ENCODE measurements at places on chromosomes 7 and 10.

GRCh38 chr7:112481121-112481736 lies 438 bp downstream of the LSMEM1 start:
- no peak for DNase-seq

DNA sequence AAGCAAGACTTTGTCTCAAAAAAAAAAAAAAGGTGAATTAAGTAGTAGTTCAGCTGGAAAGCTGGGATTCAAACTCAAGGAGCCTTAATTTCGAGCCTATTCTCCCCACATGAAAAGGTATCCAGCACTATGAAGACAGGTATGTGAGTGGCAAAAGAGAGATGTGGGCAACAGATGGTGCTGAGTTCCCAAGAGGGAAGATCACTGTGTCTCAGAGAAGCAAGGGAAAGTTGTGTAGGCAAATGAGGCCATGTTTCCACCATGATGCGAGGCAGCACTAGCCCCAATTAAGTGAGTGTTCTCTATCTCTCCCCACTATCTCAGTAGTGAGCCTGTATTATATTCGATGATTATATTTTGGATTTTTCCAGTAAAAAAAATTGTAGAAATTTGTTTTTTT lies 19.8 kb upstream of the ST7 start:
- no peak for DNase-seq

DNA sequence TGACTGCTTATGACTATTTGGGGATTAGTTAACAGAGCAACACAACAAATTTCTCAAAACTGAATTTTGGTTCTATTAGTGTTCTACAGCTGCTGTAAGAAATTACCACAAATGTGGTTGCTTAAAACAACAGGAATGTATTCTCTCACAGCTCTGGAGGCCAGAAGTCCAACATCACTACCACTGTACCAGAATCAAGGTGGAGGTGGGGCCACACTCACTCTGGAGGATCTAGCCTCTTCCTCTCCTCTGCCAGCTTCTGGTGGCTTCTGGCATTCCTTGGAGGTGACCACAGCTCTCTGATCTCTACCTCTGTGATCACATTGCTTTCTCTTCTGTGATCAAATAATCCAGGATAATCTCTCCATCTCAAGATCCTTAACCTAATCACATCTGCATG lies 194.7 kb upstream of the BMPER start:
- no peak for DNase-seq

DNA sequence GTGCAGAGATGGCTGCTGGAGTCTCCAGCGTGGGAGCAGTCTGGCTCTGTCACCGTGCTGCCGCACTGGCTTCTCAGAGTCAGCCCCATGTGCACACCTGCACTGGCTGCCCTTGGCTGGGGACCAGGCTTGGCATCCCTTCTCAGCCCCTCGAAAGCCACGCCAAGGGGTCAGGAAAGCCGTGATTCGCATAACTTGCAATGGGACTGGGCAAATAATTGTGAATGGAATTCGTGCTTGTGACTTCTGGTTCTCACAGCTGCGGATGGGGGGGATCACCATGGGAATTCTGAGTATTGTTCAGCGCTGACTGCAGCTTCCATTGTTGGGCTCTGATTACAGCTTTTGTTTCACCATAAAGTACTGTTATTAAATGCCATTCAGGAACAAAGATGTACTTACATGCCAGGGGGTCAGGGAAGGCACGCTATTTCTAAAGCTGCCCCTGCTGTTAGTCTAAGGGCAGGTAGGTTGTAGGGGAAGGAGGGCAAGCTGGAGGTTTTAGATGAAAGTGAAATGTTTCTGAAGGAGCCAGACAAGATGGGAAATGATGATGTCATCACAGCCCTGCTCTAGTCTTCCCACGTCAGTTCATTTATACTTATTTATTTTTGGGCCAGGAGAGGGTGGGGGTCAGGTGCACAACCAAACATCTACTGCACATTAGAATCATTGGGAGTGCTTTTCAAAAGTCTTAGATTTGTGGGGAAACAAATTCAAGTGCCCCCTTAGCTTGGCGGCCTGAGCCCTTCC lies 5.8 kb upstream of the PLEKHA1 start:
- DNase-seq = no peak

- no peak for DNase-seq
Measured at GRCh38 chr7:132919771-132920170, 162.1 kb downstream of the CHCHD3 start.

GRCh38 chr7:44313016-44313415 lies 12.4 kb downstream of the CAMK2B start:
- no peak for DNase-seq

DNA sequence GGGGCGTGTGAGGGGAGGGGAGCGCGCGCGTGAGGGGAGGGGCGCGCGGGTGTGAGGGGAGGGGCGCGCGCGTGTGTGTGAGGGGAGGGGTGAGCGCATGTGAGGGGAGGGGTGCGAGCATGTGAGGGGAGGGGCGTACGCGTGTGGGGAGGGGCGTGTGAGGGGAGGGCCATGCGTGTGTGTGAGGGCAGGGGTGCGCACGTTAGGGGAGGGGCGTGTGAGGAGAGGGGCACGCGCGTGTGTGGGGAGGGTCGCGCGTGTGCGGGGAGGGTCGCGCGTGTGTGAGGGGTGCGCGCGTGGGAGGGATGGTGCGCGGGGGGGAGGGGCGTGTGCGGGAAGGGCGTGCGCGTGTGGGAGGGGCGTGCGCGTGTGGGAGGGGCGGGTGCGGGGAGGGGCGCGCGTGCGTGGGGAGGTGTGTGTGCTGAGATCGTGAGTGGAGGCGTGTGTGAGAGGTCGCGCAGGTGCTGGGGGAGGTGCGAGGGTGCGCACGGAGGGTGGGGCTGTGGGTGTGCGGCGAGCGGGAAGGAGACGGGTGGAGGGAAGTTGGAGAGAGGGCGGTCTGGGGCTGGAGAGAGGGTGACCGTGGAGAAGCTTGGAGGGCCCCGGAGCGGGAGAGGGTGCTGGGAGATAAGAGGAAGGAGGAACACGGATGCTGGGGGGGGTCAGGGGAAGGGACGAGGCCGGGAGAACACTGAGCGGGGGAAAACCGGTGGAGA lies 19.7 kb downstream of the MXI1 start:
- DNase-seq = peak; percentile 60

DNA sequence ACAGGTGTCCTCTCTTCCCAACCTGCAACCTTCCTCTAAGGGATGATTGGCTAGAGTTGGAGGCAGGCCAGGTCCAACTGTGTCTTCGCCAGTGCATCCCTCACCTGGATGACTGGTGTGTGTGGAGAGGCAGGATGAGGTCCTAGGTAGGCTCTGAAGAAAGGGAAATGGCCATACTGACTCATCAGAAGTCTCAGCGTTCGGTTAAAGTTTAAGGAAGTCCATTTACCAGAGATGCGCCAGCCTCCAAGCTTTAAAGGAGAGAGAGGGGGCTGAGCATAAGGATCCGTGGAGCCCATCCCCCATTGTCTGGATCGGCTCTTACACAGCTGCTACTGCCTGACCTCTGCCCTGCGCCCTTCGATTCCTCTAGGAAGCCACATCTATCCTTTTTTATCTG lies 4.4 kb downstream of the KEL start:
- DNase-seq = no peak

- no peak for DNase-seq
Measured at GRCh38 chr7:123881300-123881699, 36.3 kb downstream of the HYAL4 start.

DNA sequence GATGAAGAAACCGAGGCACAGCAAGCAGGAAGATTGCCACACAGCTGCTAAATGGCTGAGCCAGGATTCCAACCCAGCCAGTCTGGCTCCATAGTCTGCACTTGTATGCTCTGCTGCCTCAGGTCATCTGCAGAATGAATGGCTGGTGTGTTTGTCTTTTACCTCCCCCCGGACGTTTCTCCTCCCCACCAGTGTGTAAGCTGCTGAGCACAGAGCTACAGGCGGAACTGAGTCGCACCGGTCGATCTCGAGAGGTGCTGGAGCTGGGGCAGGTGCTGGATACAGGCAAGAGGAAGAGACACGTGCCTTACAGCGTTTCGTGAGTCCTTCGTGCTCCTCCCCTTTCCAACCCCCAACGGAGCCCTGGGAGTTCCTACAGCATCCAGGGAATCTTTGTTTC lies 2.6 kb downstream of the CNPY4 start:
- peak; percentile 92 for DNase-seq

DNA sequence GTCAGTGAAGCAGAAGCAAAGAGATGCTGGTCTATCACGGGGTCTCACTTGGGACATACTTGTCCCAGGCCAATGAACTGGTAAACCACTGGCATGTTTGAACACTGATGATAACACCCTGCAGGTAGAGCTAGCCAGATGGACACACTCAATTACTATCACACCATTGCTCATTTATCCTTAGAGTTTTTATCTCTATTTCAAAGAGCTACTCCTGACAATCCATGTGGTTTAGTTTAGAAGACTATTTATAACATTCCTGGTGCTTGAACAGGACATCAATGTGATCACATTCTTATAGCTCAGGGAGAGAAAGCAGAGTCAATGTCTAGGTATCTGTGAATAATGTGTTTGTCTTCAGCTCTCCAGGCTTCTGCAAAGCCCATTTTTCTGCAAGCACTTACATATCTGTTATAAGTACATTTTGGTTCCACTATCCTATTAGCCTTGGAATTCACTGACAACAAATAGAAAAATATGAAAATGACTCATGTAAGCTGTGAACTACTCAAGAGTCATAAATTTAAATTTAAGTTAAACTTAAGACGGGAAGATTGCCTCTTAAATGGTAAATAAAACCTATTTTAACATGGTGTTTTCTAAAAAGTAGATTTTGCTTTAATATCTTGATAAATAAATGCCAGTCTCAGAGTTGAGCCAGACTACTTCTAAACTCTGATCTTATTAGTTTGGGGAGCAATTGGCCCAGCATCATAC lies 106.7 kb upstream of the MBL2 start:
- no peak for DNase-seq

DNA sequence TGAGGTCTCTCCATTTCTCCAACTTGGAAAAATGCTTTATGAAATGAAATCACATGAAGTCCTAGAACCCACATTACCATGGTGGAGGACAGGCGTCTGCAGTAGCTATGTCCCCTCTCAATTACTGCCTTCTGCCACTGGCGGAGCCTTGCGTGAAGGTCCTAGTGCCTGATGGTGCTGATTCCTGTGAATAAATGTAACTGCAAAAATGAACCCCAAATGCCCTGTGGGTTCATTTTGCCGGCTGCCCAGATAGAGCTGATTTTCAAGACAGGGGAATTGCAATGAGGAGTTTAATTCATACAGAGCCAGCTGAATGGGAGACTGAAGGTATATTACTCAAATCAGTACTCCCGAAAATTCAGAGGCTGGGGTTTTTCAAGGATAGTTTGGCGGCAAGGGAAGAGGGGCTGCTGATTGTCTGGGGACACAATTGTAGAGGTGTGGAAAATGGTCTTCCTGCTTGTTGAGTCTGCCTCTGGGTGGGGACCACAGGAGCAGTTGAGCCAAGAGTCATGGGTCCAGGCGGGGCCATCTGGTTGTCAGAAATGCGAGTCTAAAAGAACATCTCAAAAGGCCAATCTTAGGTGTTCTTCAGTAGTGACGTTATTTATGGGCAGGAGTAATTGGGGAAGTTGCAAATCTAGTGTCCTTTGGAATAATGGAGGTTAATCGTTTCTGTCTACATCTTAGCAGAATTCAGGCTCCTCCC lies 13.5 kb downstream of the PRF1 start:
- DNase-seq = no peak

GRCh38 chr10:1625079-1625478 lies 112.2 kb downstream of the ADARB2 start:
- no peak for DNase-seq

- DNase-seq = peak; percentile 33
Measured at GRCh38 chr7:130277763-130278643, 11.3 kb downstream of the CPA2 start.

DNA sequence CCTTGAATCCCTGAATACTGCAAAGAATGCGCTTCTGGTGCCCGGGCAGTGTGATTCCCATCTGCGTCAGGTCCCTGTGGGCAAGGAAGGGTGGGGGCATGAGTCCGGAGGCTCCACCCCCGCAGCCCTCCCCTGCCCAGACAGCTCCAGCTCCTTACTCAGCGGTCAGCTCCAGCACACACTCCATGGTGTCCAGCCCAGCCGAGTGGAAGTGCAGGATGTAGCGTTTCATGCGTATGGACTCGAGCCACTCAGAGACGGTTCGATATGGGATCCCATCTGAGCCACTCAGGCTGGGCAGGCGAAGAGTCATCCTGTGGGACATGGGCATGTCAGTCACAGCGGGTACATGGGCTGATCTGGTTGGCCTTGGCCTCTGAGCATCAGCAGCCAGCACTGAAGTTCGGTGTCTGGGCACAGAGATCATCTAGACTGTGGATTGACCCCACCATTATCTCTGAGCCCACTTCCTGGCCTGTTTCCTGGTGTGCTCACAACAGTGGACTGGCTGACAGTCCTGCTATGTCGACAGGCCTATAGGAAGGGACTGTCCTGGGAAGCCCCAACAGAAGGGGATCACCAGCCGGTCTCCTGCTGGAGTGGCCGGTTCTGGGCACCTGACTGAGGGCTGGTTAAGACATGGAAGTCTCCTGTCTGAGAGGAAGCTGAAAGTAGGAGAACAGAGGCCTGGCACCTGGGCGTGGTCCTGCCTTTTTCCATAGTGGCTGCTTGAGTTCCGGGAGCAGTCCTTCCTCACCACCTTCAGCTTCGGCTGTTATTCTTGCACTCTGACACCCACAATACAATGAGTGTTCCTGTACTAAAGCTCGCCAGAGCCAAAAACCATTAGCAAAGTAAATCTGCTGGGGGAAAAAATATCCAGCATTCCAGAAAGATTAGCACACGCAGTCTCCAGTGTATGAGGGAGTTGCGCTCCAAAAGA lies 10.6 kb downstream of the ZYX start:
- DNase-seq = no peak

GRCh38 chr7:55432939-55433784 lies 68.0 kb downstream of the LANCL2 start:
- peak; percentile 62 for DNase-seq

DNA sequence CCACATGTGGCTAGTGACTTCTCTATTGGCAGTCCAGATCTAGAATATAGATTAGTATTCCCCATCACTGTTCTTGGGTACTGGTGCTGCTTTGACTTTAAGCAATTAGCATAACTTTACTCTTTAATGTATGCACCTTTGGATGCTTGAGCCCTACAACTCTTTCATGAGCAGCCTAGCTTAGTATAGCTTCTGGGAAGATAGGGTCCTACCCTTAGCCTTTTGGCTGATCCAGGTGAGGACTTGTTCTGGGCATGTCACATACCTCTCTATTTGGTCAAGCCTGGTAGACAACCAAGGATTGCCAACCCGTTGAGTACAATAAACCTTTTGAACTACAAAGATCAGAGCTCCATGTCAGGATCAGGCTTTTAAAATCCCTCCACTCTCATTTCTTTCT lies 17.7 kb downstream of the PCGF5 start:
- no peak for DNase-seq

GRCh38 chr7:94913391-94913790 lies 6.0 kb downstream of the PPP1R9A start:
- DNase-seq = no peak

DNA sequence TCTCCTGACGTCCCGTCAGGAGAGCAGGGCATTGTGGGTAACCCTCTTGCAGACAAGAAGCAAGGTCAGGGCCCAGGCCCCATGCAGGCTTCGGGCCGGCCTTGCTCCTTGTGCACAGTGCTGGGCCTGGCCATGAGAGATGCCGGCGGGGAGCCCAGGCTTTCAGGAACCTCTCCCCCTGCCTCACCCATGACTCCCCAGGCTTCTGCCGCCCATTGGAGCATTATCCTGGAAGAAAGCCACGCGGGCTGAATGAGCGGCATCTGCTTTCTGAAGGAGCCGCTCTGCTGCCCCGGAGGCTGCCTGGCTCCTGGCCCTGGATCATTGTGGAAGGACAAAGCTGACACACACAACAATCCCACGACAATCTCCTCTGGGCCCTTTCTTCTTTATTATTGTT lies 233.5 kb downstream of the TCF7L2 start:
- no peak for DNase-seq

GRCh38 chr10:8393531-8393930 lies 339.0 kb downstream of the GATA3 start:
- DNase-seq = no peak

GRCh38 chr7:2645274-2645868 lies 13.6 kb downstream of the TTYH3 start:
- DNase-seq = no peak

All from NCI-H1092 (cell line).